ENCODE measurements at places on chromosomes 3 and 15. TPM values are rescaled to one million over a fixed set of nuclear protein-coding genes. Genes with fewer than 3 reads are reported as not detected.

HAUS2 gene
- 36.4 TPM for total RNA-seq

HCLS1 gene
- 1.7 TPM for total RNA-seq

GOLGA6L7 gene
- total RNA-seq = not detected

FBXW12 gene
- 0.28 TPM for total RNA-seq

MUC20 gene
- 0.38 TPM for total RNA-seq

FEZF2 gene
- not detected for total RNA-seq

TRIM42 gene
- not detected for total RNA-seq

CD200 gene
- total RNA-seq = 25.1 TPM

TM6SF1 gene
- 0.85 TPM for total RNA-seq

DISP2 gene
- total RNA-seq = under 0.01 TPM

DPH6 gene
- total RNA-seq = 12.1 TPM

GOLGA8G gene
- total RNA-seq = not detected

VPS8 gene
- total RNA-seq = 42.0 TPM

HYPK gene
- total RNA-seq = 6.8 TPM

TRA2B gene
- total RNA-seq = 95.0 TPM

SNTN gene
- total RNA-seq = not detected

ROPN1 gene
- not detected for total RNA-seq

CGNL1 gene
- total RNA-seq = 3.1 TPM

FOXB1 gene
- total RNA-seq = not detected

MYO9A gene
- 30.9 TPM for total RNA-seq

SLC38A3 gene
- total RNA-seq = not detected

CACNA1D gene
- 0.19 TPM for total RNA-seq

GLDN gene
- 1.2 TPM for total RNA-seq

CADM2 gene
- 0.85 TPM for total RNA-seq

OSTN gene
- total RNA-seq = 10.4 TPM

ZPLD1 gene
- total RNA-seq = 0.19 TPM

GOLGA6D gene
- not detected for total RNA-seq

SIDT1 gene
- total RNA-seq = 0.28 TPM

SCAANT1 gene
- total RNA-seq = not detected

DZIP3 gene
- total RNA-seq = 10.0 TPM

SEMA3B gene
- 2.8 TPM for total RNA-seq

ADGRG7 gene
- total RNA-seq = not detected

ARHGEF3 gene
- 14.4 TPM for total RNA-seq

SCAMP5 gene
- 4.0 TPM for total RNA-seq

CPNE9 gene
- not detected for total RNA-seq

SLC9C1 gene
- 0.56 TPM for total RNA-seq

TLR9 gene
- not detected for total RNA-seq

WDR49 gene
- under 0.01 TPM for total RNA-seq

PPP2R3A gene
- 11.8 TPM for total RNA-seq

LTK gene
- 0.19 TPM for total RNA-seq

C3orf20 gene
- total RNA-seq = under 0.01 TPM

MORC1 gene
- not detected for total RNA-seq

AHSG gene
- not detected for total RNA-seq

CA12 gene
- 195 TPM for total RNA-seq

GP9 gene
- total RNA-seq = not detected

SLC22A13 gene
- 0.58 TPM for total RNA-seq

SMCO1 gene
- 0.28 TPM for total RNA-seq
